A549 treated with Hydrocortisone at 1 μM for 4 hours (cell line): ENCODE measurements at places on chromosomes 1 and 21. TPM values are rescaled to one million over a fixed set of nuclear protein-coding genes. Genes with fewer than 3 reads are reported as not detected.

The KRTAP7-1 gene
- not detected in 5 replicates for total RNA-seq

The CHAF1B gene
- total RNA-seq = 10.9 to 12.7 TPM (median 12.1 TPM) in 5 replicates

The TMEM82 gene
- not detected in 5 replicates for total RNA-seq

The FCRL5 gene
- 0.03 TPM in 1 of 5 replicates, not detected in the others for total RNA-seq

The MROH9 gene
- total RNA-seq = not detected in 5 replicates

The CD46 gene
- total RNA-seq = 87.4 to 130 TPM (median 109 TPM) in 5 replicates

The KRTAP13-2 gene
- total RNA-seq = not detected in 5 replicates

The LACTBL1 gene
- total RNA-seq = not detected in 5 replicates

The SEMA4A gene
- 0.36 to 0.43 TPM (median 0.40 TPM) in 5 replicates for total RNA-seq
